Testis (tissue), 5 donors: ENCODE measurements at places on chromosomes 2 and 18. TPM values are rescaled to one million over a fixed set of nuclear protein-coding genes. Genes with fewer than 3 reads are reported as not detected.

PRSS56 gene
- 0.87 TPM for total RNA-seq

DNA sequence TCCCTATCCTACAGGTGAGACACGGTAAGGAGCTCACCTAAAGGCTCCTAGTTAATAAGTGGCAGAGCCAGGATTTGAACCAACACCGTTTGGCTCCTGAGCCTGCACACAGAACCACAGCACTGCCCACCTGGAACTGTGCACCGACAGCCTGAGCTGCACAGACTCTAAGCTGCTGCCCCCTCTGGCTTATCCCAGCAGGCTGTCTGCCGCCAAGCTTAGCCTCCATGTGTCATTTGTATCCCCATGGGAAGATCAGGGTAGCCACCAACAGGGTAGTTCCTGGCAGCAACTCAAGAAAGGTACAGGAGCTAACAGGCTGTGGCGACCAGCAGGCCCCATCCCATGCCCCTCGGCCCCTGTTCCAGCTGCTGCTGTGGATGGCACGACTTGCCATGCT is 135.7 kb downstream of the LRRC30 start:
- H3K27ac ChIP-seq = no peak overlapping the region
- no peak overlapping the region for H3K4me3 ChIP-seq
- peaks cover 7% of the 10 kb centered on the region for H3K4me1 ChIP-seq
- no peaks in the 10 kb centered on the region for H3K27me3 ChIP-seq

YPEL5 gene
- 181 TPM for total RNA-seq

DNA sequence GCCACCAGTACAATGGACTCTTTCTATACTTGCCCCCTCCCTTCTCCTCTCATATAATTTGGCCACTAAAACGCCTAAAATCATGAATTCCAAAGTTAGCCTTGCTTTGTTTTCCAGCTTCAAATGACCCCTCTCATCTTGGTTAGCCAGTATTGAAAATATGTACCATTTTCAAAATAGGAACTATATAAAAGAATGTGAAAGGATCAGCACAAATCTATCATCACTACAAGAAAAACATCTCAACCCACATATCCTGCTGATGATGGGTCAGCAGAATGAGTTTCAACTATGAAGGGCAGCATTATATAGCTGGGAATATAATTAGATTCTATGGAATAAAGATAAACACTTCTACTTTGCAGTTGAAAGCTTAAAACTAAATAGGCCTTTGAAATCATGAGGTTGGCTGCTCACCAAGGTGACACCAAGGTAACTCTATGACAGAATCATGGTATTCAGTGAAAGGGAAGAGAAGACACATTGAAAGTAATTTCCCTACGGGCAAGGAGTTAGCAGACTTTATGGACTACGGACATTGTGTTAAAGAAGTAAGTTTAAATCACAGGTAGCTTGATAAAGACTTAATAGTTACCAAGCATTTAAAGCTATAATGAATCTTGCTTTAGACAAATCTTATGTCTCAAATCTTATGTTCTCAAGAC is 873.0 kb downstream of the CPS1 start:
- DNase-seq = no peak
- no peaks in the 10 kb centered on the region for H3K36me3 ChIP-seq
- H3K4me3 ChIP-seq = no peak overlapping the region
- no peak overlapping the region for H3K27ac ChIP-seq
- H3K4me1 ChIP-seq = no peaks in the 10 kb centered on the region

PROKR1 gene
- 0.50 TPM for total RNA-seq

- no peaks in the 10 kb centered on the region for H3K4me1 ChIP-seq
- H3K27me3 ChIP-seq = no peaks in the 10 kb centered on the region
- H3K27ac ChIP-seq = no peak overlapping the region
- H3K4me3 ChIP-seq = no peak overlapping the region
These were observed 171.9 kb downstream of the ACOXL start for GRCh38 chr2:110904116-110904778.

DNA sequence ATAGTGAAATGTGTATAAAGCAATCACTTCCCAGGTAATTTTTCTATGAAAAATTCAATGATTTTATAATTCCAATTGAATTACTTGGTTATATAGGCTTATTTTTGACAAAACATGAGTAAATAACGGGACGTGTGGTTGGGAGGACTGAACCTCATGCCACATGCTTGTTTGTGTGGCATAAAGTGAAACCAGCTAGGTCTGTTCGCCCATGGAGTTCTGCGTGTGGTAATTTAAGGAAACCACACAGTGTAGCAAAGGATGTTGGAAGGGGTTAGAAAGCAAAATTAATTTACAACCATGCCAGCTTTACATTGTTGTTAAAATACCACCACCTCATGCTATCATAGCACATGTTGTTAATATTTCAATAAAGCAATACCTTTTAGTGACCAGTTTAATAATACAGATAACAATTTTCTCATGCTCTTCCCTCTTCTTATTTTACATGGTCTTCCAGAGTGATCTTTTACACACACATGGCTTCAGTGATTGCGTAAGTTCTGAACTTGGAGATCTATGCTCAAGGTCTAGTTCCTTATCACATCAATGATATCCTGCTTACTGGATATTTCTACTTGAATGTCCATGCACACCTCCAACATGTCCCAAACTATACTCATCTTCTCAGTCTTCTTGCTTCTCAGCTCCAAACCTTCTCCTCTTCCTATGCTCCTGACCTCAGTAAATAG is 156.4 kb upstream of the ITGA4 start:
- DNase-seq = no peak
- H3K4me1 ChIP-seq = no peaks in the 10 kb centered on the region
- H3K27me3 ChIP-seq = no peaks in the 10 kb centered on the region

MAPK4 gene
- 18.1 TPM for total RNA-seq

MXD1 gene
- 8.4 TPM for total RNA-seq

DNA sequence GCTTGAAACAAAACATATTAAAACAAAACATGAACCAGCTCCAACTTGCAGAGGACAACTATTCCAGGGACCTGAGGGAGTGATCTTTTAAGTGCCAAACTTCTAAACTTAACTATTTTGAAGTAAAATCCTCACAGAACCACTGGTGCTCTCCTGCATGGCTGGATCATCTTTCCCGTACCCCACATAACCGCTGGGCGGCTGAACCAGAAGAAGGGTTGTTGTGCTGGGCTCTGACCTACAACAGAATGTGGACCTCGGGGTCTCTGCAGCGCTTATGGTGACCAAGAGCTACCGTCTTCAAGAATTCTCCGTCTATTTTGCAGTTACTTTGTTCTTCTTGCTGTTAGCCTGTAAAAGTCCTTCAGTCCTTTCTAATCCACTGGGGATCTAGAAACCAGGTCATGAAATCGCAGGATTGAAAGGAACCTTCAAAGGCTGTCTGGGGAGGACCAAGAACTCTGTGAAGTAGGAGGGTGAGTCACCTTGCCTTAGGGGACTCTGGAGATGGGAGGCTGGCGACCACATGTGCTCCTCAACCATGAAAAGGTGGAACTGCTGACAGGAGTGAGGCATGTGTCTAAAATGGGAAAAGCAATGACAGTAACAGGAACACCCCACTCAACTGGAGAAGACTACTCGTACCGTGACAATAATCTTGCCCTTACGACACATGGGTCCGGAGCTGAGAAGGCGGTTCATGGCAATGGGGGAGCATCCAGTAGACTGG is 46.6 kb downstream of the HDLBP start:
- H3K4me3 ChIP-seq = no peak overlapping the region
- peaks cover 10% of the 10 kb centered on the region for H3K4me1 ChIP-seq
- H3K36me3 ChIP-seq = no peaks in the 10 kb centered on the region
- H3K27ac ChIP-seq = no peak overlapping the region
- H3K27me3 ChIP-seq = no peaks in the 10 kb centered on the region

DNA sequence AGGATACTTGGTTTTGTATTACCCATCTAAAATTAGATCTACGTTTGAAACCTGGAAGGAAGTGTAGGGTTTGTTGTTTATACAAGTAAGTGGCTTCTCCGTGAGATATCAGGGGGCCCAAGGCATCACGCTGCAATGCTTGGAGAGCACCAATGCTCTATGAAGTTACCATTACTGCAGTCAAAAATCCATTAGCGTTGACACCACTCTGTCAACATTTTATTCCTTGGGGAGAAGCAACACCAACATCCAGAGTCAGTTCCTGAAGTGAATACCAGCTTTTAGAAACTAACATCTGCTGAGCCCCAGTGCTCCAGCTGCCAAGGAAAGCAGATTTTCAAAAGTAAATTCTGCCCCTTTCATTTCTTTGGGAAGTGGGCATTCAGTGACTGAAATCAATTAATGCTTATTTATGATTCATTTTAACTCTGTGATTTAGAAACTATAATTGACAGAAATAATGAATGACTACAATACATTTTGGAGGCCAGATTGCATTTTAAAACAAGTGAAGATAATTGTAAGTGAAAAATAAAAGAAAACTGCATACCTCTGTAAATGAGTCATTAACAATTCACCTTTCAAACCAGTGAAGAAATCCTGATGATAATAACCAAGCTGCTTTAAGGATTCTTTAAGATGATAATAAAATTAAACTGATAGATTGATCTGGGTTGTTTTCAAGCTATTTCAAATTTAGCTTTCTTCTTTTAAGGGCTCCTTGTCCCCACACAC is 30.5 kb downstream of the LRP1B start:
- no peaks in the 10 kb centered on the region for H3K27me3 ChIP-seq
- H3K4me3 ChIP-seq = no peak overlapping the region
- H3K36me3 ChIP-seq = no peaks in the 10 kb centered on the region
- H3K27ac ChIP-seq = no peak overlapping the region
- DNase-seq = no peak

SLC5A7 gene
- 0.16 TPM for total RNA-seq

- no peaks in the 10 kb centered on the region for H3K27me3 ChIP-seq
- peaks cover 4% of the 10 kb centered on the region for H3K4me1 ChIP-seq
- no peak overlapping the region for H3K27ac ChIP-seq
- no peaks in the 10 kb centered on the region for H3K36me3 ChIP-seq
These were observed 297.4 kb upstream of the MGAT5 start for GRCh38 chr2:133956434-133956935.

DNA sequence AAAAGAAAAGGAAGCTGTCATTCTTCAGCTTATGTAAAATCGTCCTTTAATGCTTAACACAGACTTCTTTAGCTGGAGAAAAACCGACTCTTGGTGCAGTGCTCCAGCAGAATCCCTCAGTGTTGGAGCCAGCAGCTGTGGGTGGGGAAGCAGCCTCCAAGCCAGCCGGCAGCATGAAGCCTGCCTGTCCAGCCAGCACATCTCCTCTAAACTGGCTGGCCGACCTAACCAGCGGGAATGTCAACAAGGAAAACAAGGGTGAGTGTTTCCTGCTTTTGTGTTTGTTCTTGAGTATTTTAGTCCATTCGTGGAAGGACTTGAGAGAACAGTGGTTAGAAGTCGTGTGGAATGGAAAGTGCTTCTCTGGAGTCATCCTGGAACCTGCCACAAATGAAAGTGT is 38.9 kb downstream of the KDM3A start:
- H3K36me3 ChIP-seq = no peaks in the 10 kb centered on the region
- H3K4me1 ChIP-seq = peaks cover 30% of the 10 kb centered on the region
- DNase-seq = peak; percentile 55
- H3K27ac ChIP-seq = peak overlapping the region; percentile 78
- no peaks in the 10 kb centered on the region for H3K27me3 ChIP-seq
